ENCODE measurements at places on chromosomes 7 and 10.
A peak's percentile ranks its signal among the peaks of the same experiment; 100 is the strongest.

DNA sequence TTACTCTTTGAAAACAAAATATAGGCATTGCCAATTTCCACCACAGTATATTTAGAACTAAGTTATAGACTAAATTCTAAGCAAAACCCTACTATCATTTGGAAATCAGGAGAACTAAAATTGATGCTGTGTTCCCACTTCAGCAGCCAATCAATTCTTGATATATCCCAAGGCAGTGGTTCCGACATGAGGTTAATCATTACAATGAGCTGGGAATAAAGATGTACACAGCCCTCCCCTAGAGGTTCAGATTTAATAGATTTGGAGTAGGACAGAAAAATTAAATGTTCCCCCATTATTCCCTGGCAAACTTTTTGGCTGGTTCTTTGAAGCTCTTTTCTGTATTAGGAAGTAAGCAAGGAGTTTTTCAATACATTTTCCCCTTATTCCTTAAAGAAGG is 15.1 kb downstream of the ZNF800 start:
- DNase-seq: no peak

GRCh38 chr10:31607481-31607880 is 288.5 kb downstream of the ZEB1 start:
- no peak for DNase-seq

DNA sequence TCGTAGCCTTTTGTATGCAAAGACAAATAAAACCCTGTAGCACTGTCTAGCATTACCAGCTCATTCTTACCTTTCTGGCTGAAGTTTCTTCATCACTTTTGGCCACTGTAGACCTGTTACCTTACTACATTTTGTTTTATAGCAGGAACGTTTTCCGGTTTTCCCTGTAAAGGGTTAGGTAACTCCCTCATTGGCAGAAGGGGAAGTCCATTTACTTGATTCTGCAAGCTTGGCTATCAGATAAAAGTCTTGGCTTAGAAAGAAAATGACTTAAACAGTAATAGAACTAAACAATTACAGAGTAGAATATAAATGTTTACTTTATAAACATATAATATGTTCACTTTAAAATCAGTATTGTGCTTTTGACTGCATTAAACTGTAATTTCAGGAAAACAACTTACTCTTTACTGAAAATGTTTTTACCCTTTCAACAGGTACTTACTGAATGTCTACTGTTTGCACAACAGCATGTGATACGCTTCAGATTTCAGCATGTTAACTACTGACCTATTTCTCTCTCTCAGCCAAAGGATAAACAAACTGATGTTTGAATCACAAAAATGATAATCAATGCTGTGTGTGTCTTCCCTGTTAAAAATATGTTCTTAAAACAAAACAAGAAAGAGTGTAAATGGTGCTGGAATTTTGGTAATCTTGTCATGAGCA is 67.1 kb downstream of the OTUD1 start:
- DNase-seq: peak; percentile 16

DNA sequence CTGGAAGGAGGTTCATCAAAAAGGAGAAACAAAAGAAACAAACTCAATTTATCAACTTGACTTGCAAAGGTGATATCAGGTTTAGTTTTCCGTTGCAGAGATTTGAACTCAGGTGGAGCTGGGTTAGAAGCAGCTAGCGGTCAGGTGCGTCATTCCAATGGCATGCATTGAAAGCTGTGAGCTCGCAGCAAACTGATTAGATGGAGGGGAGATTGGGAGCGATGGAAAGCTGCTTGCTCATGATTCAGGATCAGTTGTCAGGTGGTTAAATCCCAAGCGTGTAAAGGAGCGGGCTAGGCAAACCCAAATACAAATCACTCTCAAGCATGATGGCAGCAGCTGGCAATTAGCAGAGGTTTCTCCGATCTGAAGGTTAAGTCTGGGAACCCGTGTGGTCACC is 49.3 kb upstream of the AFAP1L2 start:
- DNase-seq: no peak

DNA sequence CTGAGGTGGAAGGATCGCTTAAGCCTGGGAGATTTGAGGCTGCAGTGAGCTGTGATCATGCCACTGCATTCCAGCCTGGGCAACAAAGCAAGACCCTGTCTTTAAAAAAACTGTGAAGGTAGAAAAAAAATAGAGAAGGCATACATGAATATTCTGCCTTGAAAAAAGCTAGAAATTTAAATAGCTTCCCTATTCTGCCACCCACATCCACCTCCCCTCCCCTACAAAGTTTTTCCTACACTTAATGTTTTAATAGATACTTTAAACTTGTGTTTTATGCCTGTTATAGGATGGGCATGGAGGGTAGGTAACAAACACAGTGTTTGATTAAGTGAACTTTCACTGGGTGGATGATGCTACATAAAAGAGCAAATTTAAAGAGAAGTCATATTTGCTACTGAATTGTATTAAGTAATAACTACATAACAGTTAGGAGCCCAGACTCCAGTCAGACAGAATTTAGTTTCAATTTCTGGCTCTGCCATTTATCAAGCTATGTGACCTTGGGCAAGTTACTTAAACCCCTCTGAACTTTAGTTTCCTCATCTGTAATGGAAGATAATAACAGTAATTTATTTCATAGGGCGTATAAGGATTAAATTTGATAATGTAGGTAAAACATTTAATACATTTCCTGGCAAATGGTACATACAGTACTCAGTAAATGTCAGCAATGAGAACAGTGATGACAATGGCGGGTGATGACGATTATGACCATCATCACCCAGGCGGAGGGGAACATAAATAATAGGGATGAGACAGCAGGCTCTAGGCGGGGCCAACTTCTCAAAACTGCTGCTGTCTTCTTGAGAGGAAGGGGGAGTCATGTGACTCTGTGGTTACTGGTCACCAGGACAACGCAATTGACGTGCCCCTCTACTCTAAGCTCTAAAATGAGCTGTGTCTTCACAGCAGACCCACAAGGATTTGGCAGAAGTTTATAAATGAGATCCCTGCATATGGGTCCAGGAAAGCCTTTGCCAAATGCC is 15.8 kb downstream of the DNMBP start:
- DNase-seq: no peak

DNA sequence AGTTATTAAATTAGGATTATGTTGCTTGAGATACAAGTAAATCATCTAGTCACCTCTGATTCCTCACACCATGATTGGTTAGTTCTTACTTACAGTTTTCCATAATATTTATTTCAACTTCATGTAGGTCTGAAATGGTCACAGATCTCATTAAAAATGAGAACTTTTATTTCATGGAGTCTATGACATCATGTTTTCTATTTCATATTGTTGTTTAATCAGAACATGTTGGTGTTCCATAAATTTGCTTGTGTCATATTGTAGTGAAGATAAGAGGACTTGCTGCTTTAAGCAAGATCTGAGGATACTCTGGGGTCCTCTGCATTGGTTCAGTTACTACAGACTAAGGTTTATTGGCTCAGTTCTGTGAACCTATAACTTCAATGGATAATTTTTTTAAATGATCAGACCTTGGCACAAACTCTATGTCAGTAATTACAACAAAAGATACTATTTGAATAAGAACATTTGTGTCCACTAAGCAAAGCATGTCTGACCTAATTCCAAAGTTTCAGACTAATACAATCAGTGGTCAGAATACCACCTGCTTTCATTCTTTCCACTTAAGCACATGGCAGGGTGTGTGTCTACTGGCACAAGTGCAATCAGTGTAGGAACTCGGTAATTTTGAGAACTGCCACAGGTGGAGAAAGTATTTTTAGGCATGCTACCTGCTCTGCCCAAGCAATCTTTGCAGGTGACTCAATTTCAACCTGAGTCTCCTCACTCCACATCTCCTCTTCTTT is 68.5 kb downstream of the CCDC71L start:
- DNase-seq: no peak

DNA sequence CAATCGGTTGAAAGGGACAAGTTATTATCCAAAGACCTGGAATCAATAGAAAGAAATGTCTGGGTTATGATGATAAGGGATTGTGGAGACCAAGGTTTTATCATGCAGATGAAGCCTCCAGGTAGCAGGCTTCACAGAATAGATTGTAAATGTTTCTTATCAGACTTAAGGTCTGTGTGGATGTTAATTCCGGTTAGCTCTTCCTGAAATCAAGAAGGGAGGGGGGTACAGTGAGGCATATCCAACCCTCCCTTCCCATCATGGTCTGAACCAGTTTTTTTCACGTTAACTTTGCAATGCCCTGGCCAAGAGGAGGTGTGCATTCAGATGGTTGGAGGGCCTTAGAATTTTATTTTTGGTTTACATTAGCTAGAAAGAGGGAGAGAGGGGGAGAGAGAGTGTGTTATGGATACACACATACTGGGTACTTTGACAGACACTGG is 9.8 kb upstream of the LRRC61 start:
- no peak for DNase-seq

DNA sequence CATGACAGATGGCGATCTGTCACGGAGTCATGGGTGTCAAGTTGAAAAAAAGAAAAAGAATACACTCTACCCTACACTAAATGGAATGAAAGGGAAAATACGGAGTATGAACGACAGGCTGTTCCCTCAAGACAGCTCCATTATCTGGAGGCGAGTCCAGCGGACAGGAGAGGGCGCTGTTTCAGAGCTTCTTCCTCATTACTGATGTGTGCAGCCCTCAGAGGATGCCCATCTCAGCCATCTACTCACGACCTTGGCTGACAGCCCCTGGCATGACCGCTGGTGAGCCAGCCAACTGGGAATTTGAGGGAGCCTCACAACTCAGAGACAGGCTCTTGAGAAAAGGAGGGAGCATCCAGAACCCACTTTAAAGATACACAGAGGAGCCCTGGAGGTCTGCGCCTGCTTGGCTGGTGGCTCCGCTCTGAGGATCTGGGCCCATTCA is 49.6 kb upstream of the SMNDC1 start:
- no peak for DNase-seq

- no peak for DNase-seq
These were observed 563.1 kb downstream of the LRMDA start for GRCh38 chr10:75994357-75995040.

- DNase-seq: no peak
These were observed 149.7 kb downstream of the DKK1 start for GRCh38 chr10:52463826-52464225.

- no peak for DNase-seq
These were observed 6.6 kb downstream of the OPTN start for GRCh38 chr10:13106387-13107045.

- DNase-seq: no peak
These were observed 35.4 kb downstream of the ADAP1 start for GRCh38 chr7:919114-919442.

GRCh38 chr10:101580486-101581399 is 7.3 kb downstream of the POLL start:
- no peak for DNase-seq

GRCh38 chr10:91891125-91892001 is 17.9 kb downstream of the FGFBP3 start:
- no peak for DNase-seq

DNA sequence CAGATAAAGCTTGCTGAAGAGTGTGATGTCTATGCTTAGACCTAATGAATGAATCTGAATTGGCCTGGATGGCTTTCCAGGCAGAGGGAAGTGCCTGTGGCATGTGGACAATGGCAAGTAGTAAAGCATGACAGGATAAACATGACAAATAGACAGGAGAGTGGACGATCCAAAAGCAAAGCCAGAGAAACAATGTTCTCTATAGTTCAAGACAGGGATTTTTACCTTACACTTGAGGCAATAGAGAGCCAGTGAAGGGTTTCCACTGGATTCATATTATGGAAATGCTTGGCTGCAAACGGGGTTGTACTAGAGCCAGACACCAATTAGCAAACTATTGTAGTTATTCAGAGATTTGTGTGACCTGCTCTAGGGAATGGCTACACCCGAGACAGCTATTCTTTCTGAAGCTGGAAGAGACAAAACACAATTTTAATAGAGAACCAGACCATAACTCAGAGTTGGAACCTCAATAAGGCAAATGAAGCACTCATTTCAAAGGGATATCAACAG is 2.3 kb downstream of the AGMO start:
- DNase-seq: peak; percentile 54

- no peak for DNase-seq
These were observed 98.6 kb downstream of the CCDC3 start for GRCh38 chr10:12902851-12903358.

DNA sequence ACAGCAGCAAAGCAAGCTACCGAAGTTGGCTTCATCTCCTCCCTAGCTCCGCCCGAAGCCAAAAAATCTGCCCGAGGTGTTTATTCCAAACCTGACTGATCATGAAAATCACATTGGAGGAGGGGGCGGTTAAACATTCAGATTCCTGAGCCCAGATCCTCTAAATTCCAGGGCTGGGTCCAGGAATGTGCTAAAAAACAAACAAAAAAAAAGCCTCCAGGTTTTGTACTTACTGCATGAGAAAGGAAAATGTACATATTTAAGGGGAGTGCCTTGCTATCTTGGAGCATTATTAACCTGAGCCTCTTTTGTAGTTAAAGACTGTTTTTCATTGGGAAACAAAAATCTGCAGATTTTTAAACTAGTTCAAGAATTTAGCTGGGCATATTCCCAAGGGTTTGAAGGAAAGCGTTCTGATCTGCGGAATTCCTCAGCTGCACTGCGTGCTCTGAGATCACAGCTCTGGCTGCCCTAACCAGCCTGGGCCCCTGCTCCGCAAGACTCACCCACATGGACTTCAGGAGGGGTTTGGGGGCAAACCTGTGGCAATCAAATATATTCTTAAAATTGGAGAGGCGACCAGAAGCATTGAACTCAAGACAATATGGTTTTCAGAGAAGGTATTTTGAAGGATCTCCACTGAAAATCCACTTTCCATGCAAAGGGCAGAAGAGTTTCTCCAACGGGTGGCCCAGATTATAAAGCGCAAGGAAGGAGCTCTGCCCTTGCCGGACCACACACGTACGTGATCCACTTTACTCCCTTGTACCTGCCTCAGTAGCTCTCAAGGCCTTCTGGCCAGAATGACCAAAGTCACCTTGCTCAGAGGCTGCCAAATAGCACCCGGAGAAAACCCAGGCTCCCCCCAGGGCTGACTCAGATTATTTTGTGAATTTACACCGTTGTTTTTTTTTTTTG is 10.0 kb upstream of the TNS3 start:
- no peak for DNase-seq

- DNase-seq: no peak
These were observed 122.3 kb upstream of the LYZL2 start for GRCh38 chr10:30751678-30752331.

GRCh38 chr7:38142736-38143135 is 35.3 kb upstream of the STARD3NL start:
- no peak for DNase-seq

- DNase-seq: no peak
These were observed 263.5 kb downstream of the SEMA3D start for GRCh38 chr7:84923348-84923747.
